ENCODE measurements at places on chromosomes 16 and 17.
A peak's percentile ranks its signal among the peaks of the same experiment; 100 is the strongest.

GRCh38 chr17:9003355-9004131, 17.8 kb upstream of the NTN1 start:
- no peak for DNase-seq

DNA sequence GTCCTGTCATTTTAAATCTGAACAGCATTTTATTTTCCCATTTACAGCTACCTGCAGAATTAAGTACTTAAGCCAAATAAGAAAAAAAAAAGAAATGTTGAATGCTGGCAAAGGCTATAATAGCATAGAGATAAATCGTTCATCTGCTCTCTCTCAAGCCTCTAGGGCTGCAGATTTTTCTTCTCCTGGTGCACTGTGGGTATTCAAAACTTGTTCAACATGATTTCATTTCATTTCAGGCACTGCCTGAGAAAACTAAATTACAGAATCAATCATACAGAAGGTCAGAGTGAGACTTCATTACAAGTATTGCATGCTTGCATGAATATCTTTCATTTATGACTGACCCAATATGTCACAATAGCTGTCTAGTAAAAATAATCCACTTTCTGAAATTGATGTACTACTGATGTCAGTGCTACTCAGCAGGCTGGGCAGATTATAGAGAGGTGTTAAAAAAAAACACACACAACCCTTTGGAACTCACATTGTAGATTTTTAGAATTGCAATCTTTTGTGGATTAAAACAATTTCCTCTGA, 86.2 kb downstream of the TOX3 start:
- DNase-seq = no peak

GRCh38 chr16:51244887-51245657, 94.0 kb upstream of the SALL1 start:
- no peak for DNase-seq

GRCh38 chr17:29347831-29348629, 42.1 kb upstream of the TAOK1 start:
- peak; percentile 42 for DNase-seq

- DNase-seq = no peak
Observed at GRCh38 chr16:72298961-72299360, 127.0 kb upstream of the PMFBP1 start.

- no peak for DNase-seq
Observed at GRCh38 chr17:42893359-42893758, 7.2 kb upstream of the G6PC1 start.

- peak; percentile 51 for DNase-seq
Observed at GRCh38 chr17:39115135-39115534, 36.3 kb downstream of the PLXDC1 start.

- DNase-seq = no peak
Observed at GRCh38 chr16:71357681-71358080, 842 bp upstream of the CALB2 start.

DNA sequence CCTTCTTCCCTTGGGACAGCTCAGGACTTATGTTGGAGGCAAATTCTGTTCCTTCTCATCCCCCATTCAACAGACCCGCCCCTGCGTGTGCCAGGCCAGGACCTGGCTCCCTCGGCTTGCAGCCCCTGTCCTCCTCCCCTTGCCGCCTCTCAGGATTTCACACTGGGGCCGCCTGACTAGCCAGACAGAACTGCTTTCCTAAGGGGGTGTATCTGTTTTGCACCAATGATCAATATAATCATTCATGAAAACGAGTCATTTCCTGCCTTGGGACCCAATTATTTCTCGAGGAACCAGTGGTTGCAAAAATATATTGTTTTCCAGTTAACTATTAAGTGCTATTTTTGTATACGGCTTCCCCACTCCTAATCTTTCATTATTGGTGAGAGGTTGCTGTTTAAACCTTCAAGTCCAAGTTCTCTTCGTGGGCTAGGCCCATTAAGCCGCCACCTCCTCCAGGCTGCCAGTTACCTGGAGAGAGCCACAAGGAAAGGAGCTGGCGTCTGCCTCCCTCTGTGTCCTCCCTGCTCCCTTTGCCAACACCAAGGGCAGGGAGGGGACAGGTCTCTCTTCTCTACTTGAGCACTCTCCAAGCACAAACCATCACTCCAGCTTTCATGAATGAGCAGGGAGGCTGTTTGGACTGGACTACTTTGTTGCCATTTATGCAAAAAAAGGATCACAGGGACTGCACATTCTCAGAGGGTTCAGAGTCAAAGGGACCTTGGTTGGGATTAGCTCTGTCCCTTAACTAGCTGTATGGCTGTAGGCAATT, 8.9 kb downstream of the DCAKD start:
- peak; percentile 67 for DNase-seq

DNA sequence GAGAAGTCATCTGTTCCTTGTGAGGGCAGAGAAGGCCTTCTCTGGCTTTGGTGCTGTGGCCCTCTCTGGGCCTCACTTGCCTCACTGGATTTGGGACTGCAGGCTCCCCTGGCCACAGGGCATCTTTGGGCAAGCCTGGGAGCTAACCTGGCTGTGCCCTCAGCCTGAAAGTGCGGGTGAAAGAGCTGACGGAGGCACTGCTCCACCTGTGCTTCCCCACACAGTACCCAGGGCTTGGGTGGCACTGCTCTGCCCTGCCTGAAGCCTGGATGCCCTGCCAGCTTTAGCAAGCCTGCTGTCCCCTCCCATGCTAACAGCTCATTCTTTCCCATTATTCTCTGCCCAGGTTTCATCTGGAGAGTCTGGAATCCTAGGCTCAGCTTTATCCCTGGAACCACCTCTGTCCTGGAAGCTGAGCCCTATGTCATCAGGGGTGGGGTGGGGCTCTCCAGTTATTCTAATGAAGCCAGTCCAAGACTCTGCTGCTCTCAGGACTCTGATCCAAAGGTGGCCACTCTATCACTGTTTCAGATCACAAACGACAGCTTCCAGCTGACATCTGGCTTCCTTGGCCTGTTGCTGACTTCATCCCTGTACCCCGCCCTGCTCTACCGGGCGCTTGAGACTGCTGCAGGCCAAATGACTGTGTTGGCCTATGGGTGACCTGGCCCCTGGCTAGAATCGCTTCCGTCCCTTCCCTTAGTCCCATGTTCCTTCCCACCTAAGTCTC, 29.3 kb downstream of the HIC1 start:
- no peak for DNase-seq

GRCh38 chr16:85245307-85246172, 133.3 kb upstream of the CIBAR2 start:
- DNase-seq = peak; percentile 28

DNA sequence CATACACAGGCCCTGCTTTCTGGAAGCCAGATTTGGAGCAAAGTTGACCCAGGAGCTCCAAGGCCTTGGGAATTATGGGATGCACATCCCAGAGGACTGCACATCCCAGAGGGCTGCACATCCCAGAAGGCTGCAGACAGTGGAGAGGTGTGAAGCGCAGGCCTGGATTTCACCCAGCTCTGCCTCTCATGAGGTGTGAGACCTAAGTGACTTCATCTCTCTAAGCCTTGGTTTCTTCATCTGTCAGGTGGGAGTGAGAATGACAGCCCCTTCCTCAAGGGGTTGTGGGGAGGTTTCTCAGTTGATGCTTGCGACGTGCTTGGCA, 102.3 kb downstream of the GSG1L start:
- DNase-seq = no peak

GRCh38 chr16:30409125-30410060, 2.0 kb downstream of the ZNF771 start:
- peak; percentile 66 for DNase-seq

- no peak for DNase-seq
Observed at GRCh38 chr16:63563819-63564505, 1527.7 kb upstream of the CDH8 start.

DNA sequence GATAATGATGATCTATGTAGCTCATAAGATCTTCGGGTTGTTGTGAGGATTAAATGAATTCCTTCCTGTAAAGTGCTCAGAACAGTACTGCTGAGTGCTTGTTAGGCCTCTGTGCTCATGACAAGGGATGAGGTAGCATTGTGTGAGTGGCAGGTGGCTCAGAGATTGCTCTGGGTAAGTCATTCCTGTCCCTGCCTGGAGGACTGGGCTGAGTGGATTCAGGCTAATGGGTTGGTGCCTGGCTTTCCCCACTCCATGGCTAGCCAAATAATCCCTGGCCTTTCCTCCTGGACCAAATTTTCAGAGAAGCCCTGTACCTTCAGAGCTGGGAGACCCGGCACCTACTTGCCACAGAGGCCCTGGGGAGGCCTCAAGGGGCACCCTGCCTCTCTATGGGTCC, 1.3 kb upstream of the CCDC92B start:
- no peak for DNase-seq

DNA sequence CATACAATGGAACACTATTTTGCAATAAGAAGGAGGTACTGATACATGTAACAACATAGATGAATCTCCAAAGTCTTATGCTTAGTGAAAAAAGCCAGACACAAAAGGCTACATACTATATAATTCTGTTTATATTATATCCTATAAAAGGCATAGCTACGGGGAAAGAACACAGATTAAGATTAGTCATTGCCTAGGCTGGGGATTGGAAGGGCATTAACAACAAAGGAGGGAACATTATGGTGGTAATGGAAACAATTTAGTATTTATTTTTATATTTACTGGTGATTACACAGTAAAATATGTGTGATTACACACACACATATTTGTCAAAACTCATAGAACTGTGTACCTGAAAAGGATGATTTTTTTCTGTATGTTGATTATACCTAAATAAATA, 278.1 kb downstream of the ZFHX3 start:
- DNase-seq = no peak

DNA sequence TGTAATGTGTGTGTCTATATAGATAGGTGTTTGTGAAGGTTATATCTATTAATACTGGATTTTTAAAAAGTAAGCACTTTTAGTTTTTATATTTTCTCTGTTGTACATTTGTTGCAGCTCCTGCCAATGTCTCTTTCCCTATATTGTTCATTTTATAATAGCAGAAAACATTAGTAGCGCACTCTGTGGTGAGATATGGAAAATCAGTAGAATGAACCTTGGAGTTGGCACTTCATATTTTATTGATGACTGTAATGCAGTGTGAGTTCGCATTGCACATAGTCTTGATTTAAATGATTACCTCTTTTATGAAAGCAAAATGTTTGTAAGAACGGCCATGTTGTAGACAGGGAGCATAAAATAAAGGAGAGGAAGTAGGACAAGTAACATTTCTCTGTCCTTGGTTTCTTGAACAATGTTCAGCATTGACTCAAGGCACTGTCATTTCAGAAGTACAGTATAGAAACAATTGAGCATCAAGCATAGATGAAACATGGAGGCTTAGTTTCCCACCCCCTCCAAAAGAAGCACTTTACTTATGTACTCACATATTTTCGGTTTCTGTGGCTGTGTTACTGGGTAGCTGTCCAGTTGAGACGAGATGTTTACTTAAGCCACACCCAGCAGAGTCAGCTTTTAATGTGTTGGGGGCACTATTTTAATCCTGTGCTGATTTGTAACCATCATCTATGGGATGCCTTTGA, 74.0 kb downstream of the TANC2 start:
- DNase-seq = peak; percentile 54

DNA sequence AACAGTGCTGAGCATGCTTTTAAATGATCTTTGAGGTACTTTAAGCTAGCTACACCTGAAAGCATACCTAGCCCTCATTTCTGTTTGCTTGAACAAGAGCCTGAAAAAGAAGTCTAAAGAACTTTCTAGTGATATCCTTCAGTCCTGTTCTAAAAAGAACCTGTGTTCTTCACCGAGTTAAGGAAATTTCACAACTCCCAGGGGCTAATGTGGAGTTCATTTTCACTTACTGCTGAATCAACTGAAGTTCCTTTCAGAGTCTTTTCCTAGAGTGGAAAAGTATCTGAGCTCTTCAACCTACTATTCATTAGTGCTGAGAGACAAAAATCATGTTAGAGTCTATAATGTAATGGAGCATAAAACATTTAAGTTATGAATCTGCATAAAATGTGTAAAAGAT, 66.9 kb downstream of the CHD9 start:
- no peak for DNase-seq

- DNase-seq = no peak
Observed at GRCh38 chr17:67569873-67570272, 147.9 kb upstream of the NOL11 start.

DNA sequence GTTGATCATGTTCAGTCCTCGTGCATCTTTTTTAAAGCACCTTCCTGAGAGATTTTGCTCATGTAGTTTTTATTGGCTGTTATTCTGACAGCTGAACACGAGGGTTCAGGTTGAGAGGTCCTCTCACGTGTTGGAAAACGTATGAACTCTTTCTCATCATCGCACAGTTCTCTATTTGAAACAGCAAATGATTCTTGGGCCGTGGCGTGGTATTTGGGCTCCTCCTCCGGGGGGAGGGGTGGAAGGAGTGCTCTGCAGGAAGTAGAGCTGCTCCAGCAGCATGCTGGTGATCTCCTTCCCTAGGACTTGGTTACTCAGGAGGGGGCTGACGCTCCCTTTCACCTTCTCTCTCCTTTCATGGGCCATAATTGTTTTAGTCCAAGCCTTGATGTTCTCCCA, 70.4 kb downstream of the KSR1 start:
- no peak for DNase-seq

DNA sequence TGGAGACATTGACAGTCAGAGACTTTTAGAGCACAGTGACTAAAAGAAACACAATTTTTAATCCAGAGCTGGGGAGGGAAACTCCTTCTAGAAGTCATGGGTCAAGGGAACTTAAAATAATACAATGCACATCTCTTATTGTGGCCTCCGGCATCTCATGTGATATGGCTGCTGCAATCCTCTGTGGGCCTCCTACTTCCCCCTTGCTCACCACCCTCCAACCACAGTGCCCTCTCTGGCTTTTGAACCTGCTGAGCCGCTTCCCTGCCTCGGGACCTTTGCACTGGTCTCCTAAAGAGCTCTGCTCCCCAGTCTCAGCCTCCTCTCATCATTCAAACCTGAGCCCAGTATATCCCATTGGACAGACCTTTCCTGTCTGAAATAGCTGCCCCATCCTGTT, 47.6 kb downstream of the HS3ST2 start:
- DNase-seq = no peak

GRCh38 chr16:27430923-27431484, 29.0 kb downstream of the IL21R start:
- DNase-seq = no peak
